ENCODE measurements at places on chromosomes 7 and 10.

- DNase-seq, result no peak
Observed at GRCh38 chr10:79608505-79609375, 2.0 kb upstream of the SFTPA1 start.

GRCh38 chr7:26166684-26167266 lies 14.8 kb downstream of the NFE2L3 start:
- no peak for DNase-seq

GRCh38 chr10:4249841-4250586 lies 465.0 kb upstream of the KLF6 start:
- no peak for DNase-seq

GRCh38 chr10:61078542-61079275 lies 134.7 kb upstream of the RHOBTB1 start:
- no peak for DNase-seq

- no peak for DNase-seq
Observed at GRCh38 chr10:95650232-95650631, 6.3 kb downstream of the ALDH18A1 start.

- DNase-seq, result no peak
Observed at GRCh38 chr7:36690514-36691187, 33.6 kb downstream of the AOAH start.

DNA sequence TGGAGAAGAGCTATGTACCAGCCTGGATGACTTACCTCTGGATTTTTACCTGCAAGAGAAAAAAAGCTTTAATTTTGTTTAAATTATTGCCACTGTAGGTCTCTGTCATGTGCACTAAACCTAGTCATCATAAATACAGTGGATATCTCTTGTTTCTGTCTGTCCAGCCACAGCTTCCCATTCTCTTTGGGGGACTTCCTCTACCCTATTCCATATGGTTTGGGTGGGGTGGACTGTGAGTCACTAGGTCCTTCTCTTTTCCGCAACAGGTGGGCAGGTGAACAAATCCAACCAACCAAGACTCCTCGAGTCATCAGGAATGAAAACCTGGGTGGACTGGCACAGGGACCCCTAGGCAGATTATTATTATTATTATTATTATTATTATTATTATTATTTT lies 87.3 kb upstream of the CYTH3 start:
- DNase-seq, result no peak

GRCh38 chr7:81608748-81609382 lies 161.0 kb downstream of the HGF start:
- no peak for DNase-seq

DNA sequence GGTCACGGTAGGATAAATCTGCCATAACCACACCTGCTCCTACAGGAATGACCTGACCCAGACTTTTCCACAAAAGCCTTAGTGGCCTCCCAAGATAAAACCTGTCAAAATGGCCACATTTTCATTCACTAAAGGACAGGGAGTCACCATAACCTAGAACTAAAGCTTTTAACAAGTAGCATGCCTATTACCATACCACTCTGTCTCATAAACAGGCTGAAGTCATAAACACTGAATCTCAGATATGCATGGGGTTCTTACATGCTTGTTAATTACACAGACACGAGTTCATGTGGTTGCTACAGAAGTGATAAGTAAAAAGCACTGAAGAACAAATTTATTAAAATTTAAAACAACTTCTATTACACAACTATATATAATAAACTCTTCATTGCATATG lies 56.0 kb downstream of the HIPK2 start:
- no peak for DNase-seq

- no peak for DNase-seq
Observed at GRCh38 chr10:51137756-51138529, 63.7 kb downstream of the PRKG1 start.

DNA sequence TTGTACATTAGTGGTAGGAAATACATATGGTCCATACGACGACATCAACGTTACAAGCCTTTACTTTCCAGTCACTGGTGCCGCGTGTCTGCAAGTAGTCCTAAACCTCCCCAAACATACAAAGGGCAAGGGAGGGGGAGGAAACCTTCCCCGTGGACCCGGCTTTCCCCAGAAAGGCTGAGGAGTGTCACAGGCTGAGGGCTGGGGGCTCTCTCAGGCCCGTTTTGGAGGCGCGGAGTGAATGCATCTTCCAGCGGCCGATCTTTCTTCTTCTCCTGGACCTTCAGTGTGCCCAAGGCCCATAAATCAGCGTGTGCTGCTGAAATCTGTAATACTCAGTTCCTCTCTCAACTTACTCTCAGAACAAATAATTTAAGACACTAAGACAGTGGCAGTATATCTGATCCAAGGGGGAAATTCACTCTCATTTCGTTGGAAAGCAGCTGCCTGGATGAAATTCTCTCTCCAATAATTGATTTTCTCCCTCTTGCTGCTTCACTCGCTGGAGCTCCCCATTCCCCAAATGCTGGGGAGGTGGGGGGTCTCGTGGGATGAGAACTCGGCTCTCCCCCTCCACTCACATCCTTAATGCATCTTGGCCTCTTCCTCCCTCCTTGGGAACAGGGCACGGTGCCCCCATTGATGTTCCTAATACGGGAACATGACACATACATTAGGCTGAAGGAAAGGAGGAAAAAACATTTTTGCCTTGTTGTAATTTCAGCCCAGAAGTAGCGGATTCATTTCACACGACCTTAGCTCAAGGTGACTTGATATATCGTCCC lies 126.1 kb downstream of the ADARB2 start:
- no peak for DNase-seq

- DNase-seq, result no peak
Observed at GRCh38 chr10:78702186-78702585, 366.6 kb upstream of the ZMIZ1 start.
